Activated CD4-positive, alpha-beta T cell treated with anti-CD3 and anti-CD28 coated beads for 24 hours (primary cell): ENCODE measurements at places on chromosomes 2 and 18.

GRCh38 chr18:11842562-11842961 is 8.7 kb upstream of the CHMP1B start:
- DNase-seq, result no peak

DNA sequence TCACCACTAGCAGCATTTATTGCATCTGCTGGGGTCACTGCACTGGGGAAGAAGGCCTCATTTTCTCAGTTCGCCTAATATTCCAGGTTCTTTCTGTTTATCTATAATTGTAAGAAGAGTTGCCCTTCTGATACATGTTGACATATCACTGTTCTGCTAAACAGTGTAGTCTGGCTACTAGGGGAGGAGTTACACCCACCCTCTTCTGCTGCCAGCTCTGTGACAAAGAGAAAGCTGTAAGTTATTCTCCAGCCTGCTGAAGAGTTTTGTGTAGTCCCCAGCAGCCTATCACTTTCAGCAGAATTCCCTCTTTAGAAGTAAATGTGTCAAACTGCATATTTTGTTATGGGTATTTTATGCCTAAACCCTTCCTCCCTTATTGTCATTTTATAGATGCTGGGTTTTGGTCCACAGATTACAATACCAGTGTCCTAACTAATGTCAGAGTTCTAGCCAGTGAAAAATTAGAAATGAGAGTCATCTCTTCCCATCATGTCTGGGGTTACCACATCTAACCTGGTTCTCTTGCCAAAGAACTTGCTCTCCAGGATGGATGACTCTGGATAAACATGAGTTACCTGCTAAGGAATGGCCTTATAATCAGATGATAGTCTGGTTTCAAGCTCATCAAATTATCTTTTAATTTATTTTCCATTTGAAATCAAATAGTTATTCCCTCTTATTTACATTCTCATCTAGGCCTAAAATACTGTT is 5.6 kb upstream of the MBOAT2 start:
- DNase-seq, result no peak

DNA sequence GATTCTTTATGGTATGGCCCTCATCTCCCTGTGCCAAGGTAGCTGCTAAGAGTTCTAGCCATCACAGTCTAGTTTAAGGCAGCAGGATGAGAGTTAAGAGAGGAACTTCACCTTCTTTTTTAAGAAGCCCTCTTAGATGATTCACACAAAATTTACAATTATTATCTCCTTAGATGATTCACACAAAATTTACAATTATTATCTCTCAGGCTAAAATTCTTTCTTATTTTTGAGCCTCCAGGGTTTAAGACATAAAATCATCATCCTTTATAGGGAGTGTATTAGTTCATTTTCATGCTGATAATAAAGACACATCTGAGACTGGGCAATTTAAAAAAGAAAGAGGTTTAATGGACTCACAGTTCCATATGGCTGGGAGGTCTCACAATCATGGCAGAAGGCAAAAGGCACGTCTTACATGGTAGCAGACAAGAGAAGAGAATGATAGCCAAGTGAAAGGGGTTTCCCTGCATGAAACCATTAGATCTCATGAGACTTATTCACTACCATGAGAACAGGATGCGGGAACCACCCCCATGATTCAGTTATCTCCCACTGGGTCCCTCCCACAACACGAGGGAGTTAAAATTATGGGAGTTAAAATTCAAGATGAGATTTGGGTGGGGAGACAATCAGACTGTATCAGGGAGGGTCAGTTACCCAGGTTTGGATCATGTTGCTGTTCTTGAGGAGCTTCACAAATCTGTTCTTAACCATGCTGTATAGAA is 133.0 kb upstream of the MYO3B start:
- DNase-seq, result no peak

DNA sequence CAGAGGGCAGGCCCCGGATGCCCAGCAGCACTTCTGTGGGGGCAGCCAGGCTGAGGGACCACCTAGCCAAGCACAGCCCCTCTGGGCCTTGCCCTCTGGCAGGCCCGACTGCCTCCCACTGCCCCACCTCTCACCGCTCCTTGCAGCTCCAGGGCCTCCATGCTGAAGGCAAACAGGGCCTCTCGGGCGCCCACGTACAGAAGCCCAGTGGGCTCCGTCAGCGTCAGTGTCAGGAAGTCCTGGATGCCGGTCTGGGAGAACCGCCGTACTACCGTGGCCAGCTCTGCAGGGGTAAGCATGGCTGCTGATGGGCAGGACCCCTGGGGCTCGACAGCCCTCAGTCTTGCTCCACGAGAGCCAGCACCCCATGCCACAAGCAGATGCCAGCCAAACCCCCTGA is 3.7 kb downstream of the SEMA4C start:
- DNase-seq, result no peak

DNA sequence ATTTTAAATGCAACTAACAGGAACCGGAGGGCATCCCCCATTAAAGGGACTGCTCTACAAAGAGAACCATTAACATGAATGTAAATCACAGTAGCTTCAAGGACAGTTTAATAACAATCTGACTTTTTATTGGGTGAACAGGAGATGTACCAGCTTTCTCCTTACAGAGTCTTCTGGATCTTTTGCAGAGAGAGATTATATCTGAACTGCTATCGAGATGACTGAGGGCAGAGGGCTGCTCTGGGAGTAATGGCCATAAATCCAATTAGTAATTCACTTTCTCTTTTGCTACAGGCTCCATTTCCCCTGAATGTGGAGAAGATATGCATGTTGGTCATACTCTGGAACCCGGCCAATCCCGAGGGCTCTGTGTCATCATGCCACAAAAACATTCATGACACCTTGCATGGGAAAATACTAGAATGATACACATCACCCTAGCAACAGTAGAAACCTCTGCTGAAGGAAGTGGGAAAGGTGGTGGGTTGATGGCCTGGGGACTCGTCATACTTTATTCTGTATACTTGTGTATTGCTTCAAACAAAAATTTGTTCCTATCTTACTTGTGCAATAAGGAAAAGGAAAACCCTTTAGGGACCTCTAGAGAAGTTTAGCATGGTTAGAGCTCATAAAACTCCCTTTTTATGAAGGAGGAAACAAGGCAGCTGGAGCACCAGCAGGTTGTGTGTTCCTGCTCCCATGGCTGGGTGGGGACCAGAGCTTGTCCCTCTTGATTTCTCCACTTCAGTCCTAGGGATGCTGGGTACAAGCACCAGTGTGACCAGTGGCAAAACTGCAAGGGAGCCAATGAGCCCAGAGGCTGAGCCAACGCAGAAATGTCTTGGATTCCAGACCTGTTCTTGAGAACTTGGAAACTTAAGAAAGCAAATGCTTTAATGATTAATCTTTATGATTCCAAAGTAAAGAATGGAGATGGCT is 26.0 kb downstream of the CTAGE1 start:
- DNase-seq, result no peak

- no peak for DNase-seq
Measured at GRCh38 chr18:75211953-75212750, 1.6 kb downstream of the TSHZ1 start.

- no peak for DNase-seq
Measured at GRCh38 chr2:8645176-8645831, 36.6 kb upstream of the ID2 start.

- DNase-seq, result no peak
Measured at GRCh38 chr18:24656050-24656449, 195.6 kb downstream of the HRH4 start.

DNA sequence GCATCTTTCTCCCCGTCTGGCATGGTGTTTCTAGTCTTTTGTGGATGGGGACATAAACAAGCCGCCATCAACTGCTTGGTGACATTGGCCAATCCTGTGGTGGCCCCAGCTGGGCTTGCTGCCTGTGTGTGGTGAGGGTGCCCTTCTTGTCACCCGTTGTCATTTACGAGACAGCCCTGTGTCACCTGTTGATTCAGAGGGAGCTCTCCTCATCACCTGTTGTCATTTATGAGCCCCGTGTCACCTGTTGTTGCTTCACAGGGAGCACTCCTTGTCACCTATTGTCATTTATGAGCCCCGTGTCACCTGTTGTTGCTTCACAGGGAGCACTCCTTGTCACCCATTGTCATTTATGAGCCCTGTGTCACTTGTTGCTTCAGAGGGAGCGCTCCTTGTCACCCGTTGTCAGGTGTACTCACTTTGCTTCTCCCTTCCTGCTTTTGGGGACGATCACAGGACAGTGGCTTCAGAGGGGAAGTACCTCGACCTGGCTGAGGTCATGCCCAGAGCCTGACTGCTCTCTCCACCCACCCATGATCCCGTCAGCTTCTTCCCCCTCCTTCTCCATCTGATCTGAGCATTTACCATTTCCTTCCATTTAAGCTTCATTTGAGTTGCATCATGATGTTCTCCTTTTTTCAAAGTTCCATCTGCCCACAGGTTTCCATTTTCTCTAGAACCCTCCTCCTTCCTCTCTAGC is 29.1 kb downstream of the HPCAL1 start:
- DNase-seq, result no peak

DNA sequence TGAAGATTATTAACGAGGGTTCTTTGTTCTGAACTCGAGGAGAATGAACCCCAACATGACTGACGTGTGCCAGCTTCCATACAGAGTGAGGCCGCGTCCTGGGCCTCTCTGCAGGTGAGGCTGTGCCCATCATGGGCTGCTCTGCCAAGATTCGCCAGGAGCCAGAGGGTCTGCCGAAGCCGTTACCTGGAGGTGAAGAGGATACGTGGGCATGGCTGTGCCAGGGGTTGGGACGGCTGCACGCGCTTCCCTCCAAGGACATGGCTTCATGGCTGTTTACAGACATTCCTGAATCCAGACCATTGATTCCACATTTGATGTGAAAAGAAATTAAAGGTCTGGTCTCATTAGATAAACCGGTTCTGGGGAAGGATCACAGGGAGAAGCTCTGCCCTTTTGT is 211.4 kb upstream of the SALL3 start:
- DNase-seq, result no peak

GRCh38 chr2:41934329-41934958 is 113.4 kb upstream of the PKDCC start:
- no peak for DNase-seq

GRCh38 chr2:181407171-181407570 is 50.0 kb upstream of the ITGA4 start:
- DNase-seq, result no peak
